ENCODE measurements at places on chromosomes 5 and 9.

DNA sequence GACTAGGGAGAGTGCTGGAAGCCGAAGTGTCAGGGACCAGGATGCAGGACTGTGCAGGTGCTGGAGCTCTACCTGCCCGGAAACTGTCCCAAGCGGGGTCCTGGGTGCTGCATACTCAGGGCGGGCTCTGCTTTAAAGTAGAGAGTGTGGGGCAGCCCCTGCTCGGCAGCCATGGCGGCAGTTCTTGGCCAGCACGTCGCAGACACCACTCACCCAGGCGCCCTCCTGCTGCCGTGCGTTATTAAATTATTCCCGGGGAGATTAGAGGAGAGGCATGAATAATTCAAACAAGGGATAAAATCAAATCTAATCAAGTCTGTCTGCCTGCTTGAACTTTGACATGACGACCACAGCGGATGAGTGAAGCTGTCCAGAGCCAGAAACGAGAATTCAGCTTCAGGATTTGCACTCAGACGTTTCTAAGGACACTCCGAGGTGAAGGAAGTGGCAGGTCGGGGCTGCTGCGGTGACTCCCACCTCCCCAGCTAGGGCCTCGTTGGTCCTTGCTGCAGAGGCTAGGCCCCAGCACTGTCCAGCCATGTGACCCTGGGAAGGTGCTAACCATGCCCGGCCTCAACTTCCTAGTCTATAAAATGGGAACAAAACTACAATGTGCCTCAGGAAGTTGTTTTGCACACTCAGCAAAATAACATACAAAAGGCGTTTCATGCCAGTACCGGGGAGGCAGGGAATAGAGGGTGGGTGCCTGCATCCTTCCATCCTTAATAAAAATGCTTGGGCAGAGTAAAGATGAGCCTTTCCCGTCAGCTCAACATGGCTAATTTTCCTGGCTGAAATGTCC, 91.3 kb upstream of the ADAMTS2 start:
- no peak for DNase-seq

- peak; percentile 51 for DNase-seq
Measured at GRCh38 chr9:96136992-96137670, 164.8 kb downstream of the HSD17B3 start.

DNA sequence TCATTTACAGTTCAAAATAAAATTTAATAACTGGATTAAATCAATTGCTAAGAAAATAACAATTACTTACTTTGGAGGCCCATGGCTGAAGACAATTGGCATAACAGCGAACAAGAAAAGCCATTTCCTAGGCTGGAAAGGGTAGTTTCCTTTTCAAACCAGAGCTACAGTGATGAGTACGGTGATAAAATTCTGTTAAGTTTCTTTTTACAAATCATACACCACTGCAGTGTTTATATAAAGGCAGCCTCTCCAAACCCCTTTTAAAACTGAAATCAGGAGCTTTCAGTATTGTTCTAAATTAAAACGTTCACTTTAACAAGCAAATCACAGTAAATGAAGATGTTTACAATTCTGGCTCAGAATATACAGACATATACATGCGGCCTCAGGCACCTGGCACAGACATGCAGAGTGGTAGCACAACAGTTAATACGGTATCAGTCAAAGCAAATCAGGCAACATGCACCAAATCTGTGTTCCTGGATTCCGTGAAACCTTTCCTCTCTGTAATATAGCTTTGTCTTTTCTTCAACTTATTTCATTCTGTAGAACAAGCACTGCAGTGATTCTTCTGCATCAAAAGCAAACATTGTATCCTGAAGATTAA, 102.9 kb downstream of the RAPGEF6 start:
- DNase-seq, result no peak

DNA sequence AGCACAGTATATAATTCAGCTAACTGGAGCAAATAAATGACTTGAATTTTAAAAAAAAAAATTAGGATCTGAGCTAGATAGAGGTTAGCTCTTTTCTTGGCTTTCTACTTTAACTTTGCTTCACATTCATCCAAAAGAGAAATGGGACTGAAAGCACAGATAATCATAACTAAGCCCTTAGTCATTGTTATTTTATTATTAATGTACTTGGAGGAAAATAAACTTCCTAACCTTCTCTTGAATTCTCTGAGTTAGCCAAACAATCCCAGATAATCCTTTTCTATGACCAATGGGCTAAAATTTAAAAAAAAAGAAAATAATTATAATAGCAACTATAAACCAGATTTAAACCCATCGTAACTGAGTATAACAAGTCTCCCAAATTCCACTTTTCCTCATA, 57.6 kb upstream of the RASA1 start:
- no peak for DNase-seq

DNA sequence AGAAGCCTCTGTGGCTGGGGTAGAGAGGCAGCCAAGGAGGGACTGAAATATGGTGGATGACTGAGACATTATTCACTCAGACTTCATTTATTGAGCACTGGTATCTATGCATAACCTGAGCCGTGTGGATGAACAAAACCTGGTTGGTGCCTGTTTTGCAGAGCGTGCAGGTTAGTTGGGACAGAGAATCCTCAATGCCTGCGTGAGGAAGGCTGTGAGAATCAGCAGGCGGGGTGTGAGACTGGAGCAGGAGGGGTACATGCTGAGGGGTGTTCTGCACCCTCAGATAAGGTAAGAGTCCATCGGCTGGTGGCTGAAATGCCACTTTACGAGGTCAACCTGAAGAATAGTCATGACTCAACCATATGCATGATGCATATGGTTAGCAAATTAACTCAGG, 271.6 kb downstream of the MED10 start:
- DNase-seq, result no peak

DNA sequence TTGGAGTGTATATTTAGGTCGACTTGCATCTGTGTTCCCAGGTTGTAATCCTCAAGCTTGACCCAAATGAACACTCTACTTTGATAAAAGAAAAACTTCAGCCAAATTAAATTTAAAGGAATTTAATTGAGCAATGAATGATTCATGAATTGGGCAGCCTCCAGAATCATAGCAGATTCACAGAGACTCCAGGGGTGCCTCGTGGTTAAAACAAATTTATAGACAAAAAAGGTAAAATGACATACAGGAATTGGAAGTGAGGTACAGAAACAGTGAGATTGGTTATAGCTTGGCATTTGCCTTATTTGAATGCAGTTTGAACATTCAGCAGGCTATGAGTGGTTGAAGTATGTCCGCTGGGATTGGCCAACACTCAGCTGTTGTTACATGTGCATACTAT, 21.6 kb upstream of the SPATA31D4 start:
- no peak for DNase-seq

- no peak for DNase-seq
Measured at GRCh38 chr5:133499895-133500294, 112.4 kb downstream of the FSTL4 start.

- DNase-seq, result no peak
Measured at GRCh38 chr9:113614843-113615648, 151.5 kb downstream of the RGS3 start.

DNA sequence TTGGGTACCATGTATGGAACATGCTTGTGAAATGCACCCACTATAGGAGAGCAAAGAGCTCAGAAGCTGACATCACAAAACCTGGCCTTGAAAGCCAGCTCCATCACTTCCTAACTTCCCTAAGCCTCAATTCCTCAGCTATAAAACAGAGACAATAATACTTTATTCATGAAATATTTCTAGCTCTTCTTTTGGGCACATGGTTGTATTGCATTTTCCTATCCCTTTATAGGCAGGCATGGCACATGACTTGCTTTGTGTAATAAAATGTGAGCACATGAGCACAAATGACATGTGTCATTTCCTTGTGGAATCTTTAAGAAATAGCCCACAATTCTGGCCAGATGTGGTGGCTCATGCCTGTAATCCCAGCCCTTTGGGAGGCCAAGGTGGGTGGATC, 18.5 kb downstream of the ZNF366 start:
- no peak for DNase-seq

DNA sequence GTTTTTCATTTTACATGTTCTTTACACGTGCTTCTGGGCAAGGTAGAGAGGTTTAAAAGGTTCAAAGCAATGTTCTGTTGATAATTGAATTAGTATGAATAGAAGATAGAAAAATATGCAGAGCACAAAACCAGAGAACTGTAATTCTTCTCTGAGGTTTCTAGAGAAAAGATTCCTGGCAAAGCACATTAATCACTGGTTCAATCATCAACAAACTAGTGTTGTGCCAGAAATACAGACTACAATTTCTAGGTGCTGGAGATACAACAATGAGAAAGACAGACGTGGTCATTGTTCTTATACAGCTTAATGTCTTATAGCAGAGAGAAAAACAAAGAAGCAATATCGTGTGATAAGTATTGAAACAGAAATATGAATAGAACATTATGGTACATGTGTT, 25.5 kb downstream of the MEGF9 start:
- no peak for DNase-seq

- DNase-seq, result no peak
Measured at GRCh38 chr5:143205386-143205785, 198.1 kb downstream of the NR3C1 start.

GRCh38 chr5:166562246-166562645, 1729.2 kb upstream of the WWC1 start:
- DNase-seq, result no peak

GRCh38 chr5:63398346-63398745, 563.9 kb downstream of the HTR1A start:
- no peak for DNase-seq

DNA sequence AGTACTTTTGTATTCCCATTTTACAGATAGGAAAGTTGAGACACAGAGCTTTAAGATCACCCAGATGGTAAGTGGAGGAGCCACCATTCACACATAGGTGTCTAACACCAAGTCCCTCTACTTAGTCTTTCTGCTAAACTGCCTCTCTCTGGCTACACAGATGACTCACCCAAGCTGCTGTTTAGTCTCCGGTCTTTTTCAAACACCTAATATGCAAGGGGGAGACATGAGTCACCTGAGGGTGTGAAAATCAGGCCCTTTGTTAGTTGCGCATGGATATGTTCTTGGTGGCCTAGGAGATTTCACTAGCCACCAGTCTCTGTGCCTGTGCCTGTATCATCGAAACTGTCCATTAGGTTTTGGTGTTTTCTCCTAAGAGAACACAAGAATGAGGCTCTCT, 117.8 kb downstream of the MAST4 start:
- DNase-seq, result no peak

DNA sequence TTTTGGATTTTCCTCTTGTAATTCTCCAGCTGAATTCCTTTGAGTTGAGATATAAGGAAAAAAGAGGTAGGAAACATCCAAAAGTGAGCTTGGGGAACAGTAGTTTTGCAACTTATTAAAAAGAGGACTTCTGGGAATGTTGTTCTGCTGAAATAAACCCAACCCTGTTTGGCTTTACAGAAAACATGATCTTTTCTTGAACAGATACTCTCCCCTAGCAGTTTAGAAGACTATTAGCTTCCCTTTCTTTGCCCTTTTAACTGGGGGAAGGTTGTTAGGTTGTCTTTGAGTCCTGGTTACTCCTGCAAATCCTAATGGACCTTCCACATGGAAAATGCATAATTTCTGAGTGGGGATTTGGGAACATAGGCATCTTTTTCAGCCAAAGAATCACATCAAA, 168.7 kb upstream of the RPS23 start:
- DNase-seq, result no peak

- DNase-seq, result no peak
Measured at GRCh38 chr5:19322716-19323485, 665.1 kb downstream of the CDH18 start.

GRCh38 chr5:17316970-17317459, 99.6 kb downstream of the BASP1 start:
- no peak for DNase-seq

- no peak for DNase-seq
Measured at GRCh38 chr5:165569551-165569950, 2064.1 kb downstream of the MAT2B start.

- no peak for DNase-seq
Measured at GRCh38 chr9:3150074-3150473, 306.2 kb upstream of the PUM3 start.

- DNase-seq, result no peak
Measured at GRCh38 chr5:170755679-170756456, 27.7 kb upstream of the GABRP start.

DNA sequence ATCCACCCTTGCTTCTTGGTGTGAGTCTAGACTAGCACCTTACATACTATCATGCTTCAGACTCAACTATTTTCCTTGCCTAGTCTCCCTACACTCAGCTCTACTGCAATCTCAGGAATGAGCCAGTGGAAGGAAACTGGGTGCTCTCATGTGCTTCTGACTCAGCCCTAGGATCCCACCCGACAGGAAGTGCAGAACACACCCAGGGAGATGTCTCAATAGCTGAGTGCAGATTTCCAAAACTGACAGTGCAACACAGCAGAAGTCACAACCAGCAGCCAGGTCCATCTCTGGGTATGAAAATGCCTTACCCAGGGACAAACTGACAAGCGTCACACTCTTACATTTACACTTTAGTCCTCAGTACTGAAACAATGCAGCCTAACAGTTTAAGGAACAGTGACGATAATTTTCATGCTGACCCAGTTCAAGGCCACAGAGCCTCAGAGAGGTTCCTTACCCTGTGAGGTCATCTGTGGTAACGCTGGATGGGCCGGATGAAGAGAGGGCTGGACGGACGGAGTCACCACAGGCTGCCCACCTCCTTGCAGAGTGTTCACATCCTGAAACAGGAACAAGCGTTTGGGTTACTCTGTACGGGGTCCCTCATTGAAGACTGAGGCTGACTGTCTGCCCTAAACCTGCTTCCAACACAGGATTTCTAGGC, 33.0 kb downstream of the FKBP15 start:
- DNase-seq, result peak; percentile 26

DNA sequence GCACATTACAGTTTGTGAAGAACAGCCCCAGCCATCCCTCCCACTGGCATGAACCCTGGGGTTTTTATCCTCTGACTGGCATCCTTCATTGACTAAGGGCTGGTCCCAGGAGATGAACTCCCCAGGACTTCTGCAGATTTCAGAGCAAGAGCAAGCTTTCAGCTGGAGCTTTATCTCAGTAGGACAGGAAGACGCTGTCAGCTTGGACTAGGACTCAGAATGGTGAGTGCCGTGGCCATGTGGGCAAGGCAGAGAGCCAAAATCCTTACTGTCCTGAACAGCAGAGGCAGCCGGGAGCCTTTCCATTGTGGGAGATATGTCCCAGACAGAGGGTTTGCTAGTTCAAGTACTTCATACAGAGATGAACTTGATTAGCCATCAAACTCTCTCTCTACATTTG, 3.2 kb upstream of the ACOT12 start:
- DNase-seq, result no peak

GRCh38 chr5:96683392-96683791, 21.2 kb downstream of the CAST start:
- no peak for DNase-seq

DNA sequence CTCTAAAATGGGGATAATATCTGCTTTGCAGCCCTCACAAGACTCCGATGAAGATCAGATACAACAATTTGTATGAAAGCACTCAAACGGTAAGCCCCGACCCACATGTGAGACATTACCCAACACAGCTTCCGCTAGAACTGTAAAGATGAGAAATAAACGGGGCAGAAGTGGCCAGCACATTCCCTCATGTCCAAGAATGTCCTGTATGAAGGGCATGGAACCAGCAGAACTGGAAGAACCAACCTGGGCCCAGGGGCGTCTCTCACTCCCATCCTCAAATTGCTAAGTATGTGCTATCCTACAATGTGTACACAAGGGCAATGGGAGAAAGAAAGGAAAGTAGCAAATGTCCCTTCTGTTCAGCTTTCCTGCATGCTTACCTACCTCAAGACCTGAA, 33.0 kb downstream of the CCDC125 start:
- no peak for DNase-seq

GRCh38 chr9:86116425-86116824, 17.1 kb upstream of the GOLM1 start:
- DNase-seq, result peak; percentile 39

Measured in putamen (tissue), 1 donor.